ENCODE measurements at places on chromosomes 2 and 18.

- DNase-seq, result no peak
Measured at GRCh38 chr2:102336502-102336945, 19.1 kb upstream of the IL18R1 start.

DNA sequence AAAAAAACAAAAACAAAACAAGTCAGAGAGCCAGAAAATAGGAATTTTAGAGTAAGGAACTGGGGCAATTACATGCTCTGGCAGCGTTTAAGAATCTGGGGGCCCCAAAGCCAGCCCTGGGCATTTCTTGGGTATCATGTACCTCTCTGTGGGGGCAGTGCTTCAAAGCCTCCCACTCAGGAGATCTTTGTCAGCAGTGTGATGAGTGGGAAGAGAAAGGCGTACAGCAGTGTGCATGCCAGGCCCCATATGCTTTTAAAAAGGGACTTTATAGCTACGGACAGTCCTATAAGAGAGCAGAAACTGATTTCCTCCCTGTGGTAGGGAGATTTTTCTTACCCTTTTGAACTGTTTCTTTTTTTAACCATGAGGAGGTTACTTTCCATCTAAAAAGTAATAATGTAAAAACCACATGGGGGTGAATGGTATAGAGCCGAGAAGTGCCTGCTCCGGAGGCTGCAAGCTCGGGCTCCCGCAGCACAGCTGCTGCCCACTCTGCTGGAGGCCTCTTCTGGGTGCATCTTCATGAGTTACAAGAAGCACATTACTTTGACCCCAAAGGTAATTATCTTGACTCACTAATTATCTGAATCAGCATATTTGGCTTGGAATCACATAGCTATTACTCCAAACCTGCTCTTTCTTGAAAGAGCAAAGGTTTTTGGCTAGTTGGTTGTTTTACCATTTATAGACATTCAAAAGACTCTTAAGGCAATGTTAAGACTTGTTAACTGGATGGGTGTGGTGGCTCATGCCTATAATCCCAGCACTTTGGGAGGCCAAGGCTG is 46.4 kb downstream of the PROC start:
- DNase-seq, result no peak

- DNase-seq, result no peak
Measured at GRCh38 chr2:47404356-47404755, 1.4 kb downstream of the MSH2 start.

GRCh38 chr2:236167297-236168109 is 683 bp downstream of the GBX2 start:
- no peak for DNase-seq

DNA sequence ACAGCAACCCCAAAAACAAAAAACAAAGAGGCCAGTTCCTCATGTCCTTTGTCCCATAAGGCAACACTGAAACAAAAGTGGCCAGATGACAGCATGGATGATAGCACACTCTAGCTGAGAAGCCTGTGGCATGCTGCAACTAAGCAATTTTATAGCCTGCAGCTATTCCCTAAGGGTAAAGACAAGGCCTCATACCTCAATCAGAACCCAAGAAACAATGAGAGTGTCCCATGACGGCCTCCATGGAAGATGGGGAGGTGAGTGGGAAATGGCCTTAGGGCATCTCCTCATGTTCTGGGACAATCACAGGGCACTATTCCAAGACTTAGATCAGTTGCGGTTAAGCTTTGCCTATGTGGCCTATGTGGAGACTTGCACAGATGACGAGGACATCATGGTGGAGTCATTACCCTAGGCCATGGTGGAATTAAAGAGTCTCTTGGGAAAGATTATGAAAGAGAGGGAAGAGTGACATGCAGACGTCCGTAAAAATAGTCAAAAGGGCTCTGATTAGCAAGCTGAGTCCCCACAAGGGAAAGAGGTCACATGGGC is 103.1 kb downstream of the INO80D start:
- DNase-seq, result no peak

- DNase-seq, result no peak
Measured at GRCh38 chr2:138827426-138828054, 47.4 kb upstream of the NXPH2 start.

DNA sequence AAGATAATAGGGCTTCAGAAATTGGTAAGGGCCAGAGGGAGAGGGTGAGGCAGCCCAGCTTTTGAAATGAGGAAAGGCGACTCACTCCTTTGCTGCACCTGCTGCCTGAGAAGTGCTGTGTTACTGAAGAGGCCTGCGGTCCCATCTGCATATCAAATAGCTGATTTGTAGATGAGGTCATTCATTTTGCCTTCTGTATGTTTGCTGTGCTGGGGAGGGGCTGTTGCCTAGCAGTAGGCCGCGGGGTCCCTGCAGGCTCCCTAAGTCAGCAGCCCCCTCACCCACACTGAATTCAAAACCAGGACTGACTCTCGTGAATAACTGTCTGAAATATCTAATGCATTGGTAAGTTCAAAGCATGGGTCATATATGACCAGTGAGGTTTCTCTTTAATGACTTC is 377.2 kb downstream of the SOX11 start:
- DNase-seq, result no peak

- DNase-seq, result no peak
Measured at GRCh38 chr18:61655630-61656029, 237.2 kb downstream of the RNF152 start.

DNA sequence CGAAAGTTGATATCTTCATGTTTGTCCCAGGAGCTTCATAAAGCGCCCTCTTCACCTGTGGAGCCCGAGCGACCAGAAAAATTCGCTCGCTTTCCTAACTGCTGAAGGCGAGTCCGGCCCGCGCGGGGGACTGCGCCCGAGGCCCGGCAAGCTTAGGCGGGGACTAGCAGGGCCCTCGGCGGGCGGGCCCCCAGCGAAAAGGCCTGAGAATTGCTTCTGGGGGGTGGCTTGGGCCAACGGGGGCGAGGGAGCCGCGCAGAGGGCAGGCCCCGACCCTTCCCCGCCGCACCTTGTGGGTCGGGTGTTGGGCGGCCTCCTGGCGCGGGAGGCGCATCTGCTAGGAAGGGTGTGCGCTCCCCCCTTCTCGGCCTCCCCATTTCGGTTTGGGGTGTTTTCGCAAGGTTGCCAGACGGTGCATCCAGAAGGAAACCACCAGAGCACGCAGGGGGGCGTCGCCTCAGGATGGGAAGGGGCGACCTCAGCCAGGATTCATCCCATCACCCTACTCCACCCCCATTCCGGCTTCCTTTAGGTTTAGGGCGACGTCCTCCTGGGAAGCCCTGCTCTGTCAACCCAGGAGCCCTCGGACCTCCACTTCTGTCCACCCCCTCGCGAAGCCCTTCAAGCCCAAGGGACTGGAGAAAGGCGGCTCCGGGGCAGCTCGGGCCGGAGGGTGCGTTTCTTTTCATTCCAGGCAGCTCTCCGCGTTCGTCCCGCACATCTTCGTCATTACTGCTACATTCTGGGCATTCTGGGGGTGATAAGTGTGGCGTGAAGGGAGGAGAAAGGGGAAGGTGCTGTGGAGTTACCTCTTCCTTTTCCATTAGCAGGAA is 9.1 kb downstream of the SP9 start:
- DNase-seq, result no peak

Data from stimulated activated CD4-positive, alpha-beta T cell treated with anti-CD3 and anti-CD28 coated beads, Interleukin-4, amount 100 ng/mL, for 4 hours (primary cell).